ENCODE measurements at places on chromosomes 1 and 21.

DNA sequence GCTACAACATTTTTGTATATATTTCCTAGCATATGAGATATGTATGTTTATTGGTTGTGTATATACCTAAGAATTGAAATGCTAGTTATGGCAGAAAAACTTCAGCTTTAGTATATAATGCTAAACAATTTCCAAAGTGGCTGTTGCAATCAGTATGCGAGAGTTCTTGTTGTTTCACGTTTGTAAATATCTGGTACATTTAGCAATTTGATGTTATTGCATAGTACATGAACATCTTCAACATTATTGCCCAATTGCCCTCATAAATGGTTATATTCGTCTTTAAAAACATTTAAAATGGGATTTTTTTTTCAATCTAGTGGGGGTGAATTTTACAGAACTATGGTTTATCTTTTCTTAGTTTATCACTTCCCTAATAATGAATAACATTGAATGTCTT is 86.2 kb upstream of the HP1BP3 start:
- H3K27ac ChIP-seq, result no peak overlapping the region
- no peak overlapping the region for H3K4me3 ChIP-seq
- H3K27me3 ChIP-seq, result no peaks in the 10 kb centered on the region
- H3K4me1 ChIP-seq, result no peaks in the 10 kb centered on the region
- peak; percentile 8 for DNase-seq
- peaks cover 6% of the 10 kb centered on the region for H3K36me3 ChIP-seq

DNA sequence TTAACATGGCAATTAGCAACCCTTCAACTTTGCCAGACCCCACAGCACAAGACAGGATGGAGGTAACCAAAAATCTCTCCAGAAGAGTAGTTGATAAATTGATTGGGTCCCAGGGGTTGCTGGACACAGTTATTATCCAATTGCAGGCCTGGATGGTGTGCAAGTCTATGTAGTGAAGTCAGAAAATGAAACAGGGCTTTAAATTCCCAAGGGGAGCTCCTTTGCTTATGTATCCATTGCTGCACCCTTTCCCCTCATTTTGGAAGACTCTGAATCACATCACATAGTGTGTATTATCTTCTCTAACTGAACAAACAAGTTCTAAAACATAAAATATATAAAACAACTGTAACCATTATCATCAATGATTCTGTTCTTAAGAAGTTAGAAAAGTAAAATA is 550.2 kb downstream of the LMO4 start:
- DNase-seq, result no peak
- no peak overlapping the region for H3K4me3 ChIP-seq
- H3K27me3 ChIP-seq, result no peaks in the 10 kb centered on the region
- no peaks in the 10 kb centered on the region for H3K36me3 ChIP-seq

- H3K36me3 ChIP-seq, result no peaks in the 10 kb centered on the region
- H3K27ac ChIP-seq, result no peak overlapping the region
- no peaks in the 10 kb centered on the region for H3K27me3 ChIP-seq
Measured at GRCh38 chr1:68528243-68528642, 31.4 kb upstream of the DEPDC1 start.

DNA sequence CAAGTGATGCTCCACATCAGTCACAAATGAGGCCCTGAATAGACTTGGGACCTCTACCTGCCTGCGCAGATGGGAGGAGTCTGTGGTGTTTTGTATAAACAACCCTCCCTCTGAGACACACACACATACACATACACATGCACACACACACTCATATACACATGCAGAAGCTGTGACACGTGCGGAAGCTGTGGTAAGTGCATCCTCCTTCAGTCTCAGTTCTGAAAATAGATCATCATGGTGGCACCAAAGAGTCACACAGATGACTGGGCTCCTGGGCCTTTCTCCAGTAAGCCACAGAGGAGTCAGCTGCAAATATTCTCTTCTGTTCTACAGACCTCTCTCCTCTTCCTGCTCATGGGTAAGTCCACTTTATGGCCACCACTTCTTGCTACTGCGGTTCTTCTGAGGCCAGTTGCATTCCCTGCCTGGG is at the start of gene LY9:
Gene LY9 (plus strand): TSS at position 224 of the 433 bp plus-strand sequence. CDS start 14 bp downstream, at position 238.
- H3K36me3 ChIP-seq, result no peaks in the 10 kb centered on the region
- no peak within 1 kb of the TSS for H3K4me3 ChIP-seq
- no peak within 1 kb of the TSS for H3K27ac ChIP-seq
- DNase-seq, result no peak
- H3K27me3 ChIP-seq, result no peaks in the 10 kb centered on the region
- H3K4me1 ChIP-seq, result no peaks in the 10 kb centered on the region

DNA sequence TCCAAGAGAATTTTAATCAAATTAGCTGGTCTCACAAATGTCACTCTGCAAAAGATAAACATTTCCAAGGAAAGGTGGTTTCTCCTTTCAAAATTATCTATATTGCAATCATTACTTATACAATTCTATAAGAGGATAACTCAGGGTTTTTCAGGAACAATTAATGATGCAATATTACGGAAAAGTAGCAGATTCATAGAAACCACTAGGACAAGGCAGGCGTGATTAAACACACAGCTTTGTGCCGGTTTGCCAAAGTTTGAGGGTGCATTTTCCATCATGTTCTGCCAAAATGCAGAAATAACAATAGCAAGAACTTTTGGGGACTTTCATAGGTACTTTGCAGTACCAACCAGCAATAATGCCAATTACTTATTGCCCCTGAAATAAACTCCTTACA is 605 bp downstream of the TNFRSF9 start:
- H3K27ac ChIP-seq, result no peak overlapping the region
- H3K4me3 ChIP-seq, result no peak overlapping the region
- peaks cover 2% of the 10 kb centered on the region for H3K4me1 ChIP-seq
- peaks cover 18% of the 10 kb centered on the region for H3K27me3 ChIP-seq

DNA sequence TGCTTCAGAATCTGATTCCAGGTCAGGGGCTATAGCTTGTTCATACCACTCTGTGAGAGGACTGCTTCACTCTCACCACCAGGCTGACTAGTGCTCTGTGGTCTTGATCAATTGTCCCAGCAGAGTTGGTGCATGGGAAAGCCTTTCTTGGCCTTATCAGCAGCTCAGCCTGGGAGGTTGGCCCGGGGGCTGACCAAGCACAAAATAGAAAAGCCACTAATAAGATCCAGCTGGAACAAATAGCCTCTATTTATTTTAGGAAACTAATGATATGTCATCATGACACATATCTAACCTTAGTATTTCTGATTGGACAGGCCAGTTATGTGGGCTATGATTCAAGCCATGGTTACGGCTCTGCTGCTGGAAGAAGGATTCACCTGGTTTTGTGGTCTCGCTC is 134.2 kb downstream of the GDAP2 start:
- H3K4me1 ChIP-seq, result no peaks in the 10 kb centered on the region
- H3K27ac ChIP-seq, result no peak overlapping the region
- H3K4me3 ChIP-seq, result no peak overlapping the region
- no peaks in the 10 kb centered on the region for H3K36me3 ChIP-seq

GRCh38 chr1:214364386-214364785 is 83.4 kb downstream of the SMYD2 start:
- peaks cover 8% of the 10 kb centered on the region for H3K4me1 ChIP-seq

DNA sequence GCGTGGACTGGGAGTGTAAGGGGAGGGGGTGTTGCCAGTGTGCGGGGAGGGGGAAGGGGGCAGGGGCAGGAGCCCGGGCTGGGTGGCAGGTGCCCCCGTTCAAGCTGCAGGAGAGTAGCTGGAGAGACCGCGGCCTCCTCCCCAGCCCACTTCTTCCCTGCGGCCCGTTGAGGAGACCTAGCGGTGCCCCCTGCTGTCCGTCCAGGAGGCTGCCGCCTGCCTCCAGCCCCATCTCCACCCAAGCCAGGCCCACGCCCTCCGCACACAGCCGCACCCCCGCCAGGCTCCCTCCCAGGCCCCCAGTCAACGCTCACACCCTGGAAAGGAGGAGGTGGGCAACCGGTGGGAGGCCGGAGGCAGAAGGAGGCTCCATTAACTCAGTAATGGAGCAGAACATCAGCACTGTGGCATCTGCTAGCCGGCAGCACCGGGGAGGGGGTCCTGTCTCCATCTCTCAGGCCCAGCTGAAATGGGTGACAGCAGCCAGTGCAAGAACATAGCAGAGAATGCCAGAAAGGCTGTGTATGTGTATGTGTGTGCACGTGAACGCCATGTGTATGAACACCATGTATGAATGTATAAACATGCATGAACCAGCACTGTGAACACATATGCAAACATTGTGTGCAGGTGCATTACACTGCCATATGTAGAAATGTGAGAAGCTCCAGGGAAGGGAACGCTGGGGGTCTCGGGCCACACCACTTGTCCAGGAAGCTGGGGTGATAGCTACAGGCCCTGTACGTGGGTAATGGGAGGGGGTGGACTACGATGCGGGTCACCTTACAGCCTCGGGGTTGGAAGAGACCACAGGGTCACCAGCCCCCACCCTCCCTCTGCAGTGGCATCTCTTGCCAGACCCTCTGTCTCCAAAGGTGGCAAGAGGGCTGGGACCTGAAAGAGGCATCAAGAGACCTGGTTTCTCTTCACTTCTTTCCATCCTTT is 84.6 kb downstream of the SYT2 start:
- H3K27ac ChIP-seq, result no peak overlapping the region
- no peaks in the 10 kb centered on the region for H3K27me3 ChIP-seq
- no peak overlapping the region for H3K4me3 ChIP-seq
- peaks cover 6% of the 10 kb centered on the region for H3K4me1 ChIP-seq

DNA sequence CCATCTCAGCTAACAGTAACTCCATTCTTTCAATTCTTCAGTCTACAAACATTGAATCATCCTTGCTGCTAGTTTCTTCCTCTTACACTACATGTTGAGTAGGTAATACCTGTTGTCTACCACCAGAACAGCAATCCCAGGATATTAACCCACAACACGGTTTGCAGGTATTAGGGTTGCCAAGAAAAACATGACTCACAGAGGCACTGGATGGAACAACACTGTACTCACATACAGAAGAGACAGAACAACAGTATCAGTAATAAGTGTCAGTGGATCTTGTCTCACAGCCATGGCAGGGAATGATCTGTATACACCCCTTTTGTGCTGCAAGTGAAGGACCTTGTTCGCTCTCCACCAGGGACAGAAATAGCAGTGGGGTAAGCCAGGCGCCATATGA is 212.1 kb downstream of the GPR52 start:
- H3K36me3 ChIP-seq, result no peaks in the 10 kb centered on the region
- no peaks in the 10 kb centered on the region for H3K4me1 ChIP-seq
- no peaks in the 10 kb centered on the region for H3K27me3 ChIP-seq
- DNase-seq, result peak; percentile 53
- H3K27ac ChIP-seq, result no peak overlapping the region

DNA sequence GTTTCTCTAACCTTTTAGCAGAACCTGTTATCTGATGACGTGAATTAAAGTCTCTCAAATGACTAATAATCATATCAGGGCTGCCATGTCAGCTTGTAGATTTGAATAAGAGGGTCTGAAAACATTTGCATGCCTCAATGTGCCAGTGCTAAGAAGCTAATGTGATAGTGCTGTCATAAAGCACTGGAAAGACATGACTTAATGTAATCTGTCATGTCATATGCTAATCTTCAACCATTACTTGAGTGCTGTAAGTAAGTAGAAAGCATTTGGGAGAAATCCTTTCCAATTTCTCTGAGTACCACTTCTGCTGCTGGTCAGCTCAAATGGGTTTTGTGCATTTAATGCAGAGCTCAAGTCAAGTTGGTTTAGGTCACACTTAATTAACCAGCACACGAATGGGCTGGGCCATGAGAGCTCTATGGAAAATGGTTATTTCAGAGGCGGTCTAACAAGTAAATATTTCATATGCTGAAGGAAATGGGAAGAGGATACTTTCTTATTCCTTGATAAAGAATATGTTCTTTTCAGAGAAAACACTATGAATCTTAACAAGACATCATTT is 609.2 kb downstream of the LMO4 start:
- H3K4me3 ChIP-seq, result no peak overlapping the region
- no peaks in the 10 kb centered on the region for H3K36me3 ChIP-seq
- no peak overlapping the region for H3K27ac ChIP-seq

GRCh38 chr1:218748071-218748470 is 402.9 kb downstream of the TGFB2 start:
- H3K4me1 ChIP-seq, result peaks cover 5% of the 10 kb centered on the region
- DNase-seq, result no peak
- no peaks in the 10 kb centered on the region for H3K27me3 ChIP-seq
- H3K27ac ChIP-seq, result no peak overlapping the region
- no peaks in the 10 kb centered on the region for H3K36me3 ChIP-seq
- H3K4me3 ChIP-seq, result no peak overlapping the region

Measured in trophoblast cell (in vitro differentiated cells and primary cell).